Activated naive CD8-positive, alpha-beta T cell treated with anti-CD3 and anti-CD28 coated beads, Interleukin-2, amount 10 ng/mL, durations not matched to agents 7 days and 5 days (primary cell): ENCODE measurements at places on chromosomes 7 and 10. TPM values are rescaled to one million over a fixed set of nuclear protein-coding genes. Genes with fewer than 3 reads are reported as not detected.

AKR1C2 gene
- not detected for total RNA-seq

SORBS1 gene
- total RNA-seq: 0.71 TPM

TRIM74 gene
- total RNA-seq: 1.6 TPM

FAM25A gene
- total RNA-seq: not detected

MSANTD7 gene
- total RNA-seq: 17.0 TPM

OR2A12 gene
- not detected for total RNA-seq

CFAP43 gene
- 0.25 TPM for total RNA-seq

NPM3 gene
- 30.5 TPM for total RNA-seq

SLC18A3 gene
- not detected for total RNA-seq

PLOD3 gene
- total RNA-seq: 48.9 TPM

ZNF365 gene
- total RNA-seq: 0.58 TPM

C10orf53 gene
- not detected for total RNA-seq

NRP1 gene
- 1.7 TPM for total RNA-seq

IKZF1 gene
- 383 TPM for total RNA-seq

TACR2 gene
- not detected for total RNA-seq

SLC26A3 gene
- not detected for total RNA-seq

MIOS gene
- 42.0 TPM for total RNA-seq
